ENCODE measurements at places on chromosomes 6 and 20. TPM values are rescaled to one million over a fixed set of nuclear protein-coding genes. Genes with fewer than 3 reads are reported as not detected.
A peak's percentile ranks its signal among the peaks of the same experiment; 100 is the strongest.

The STMND1 gene
- total RNA-seq, result not detected

The CYP24A1 gene
- 0.41 TPM for total RNA-seq

The NKX2-2 gene
- total RNA-seq, result 0.21 TPM

The COL9A3 gene
- total RNA-seq, result 28.1 TPM

The TAGAP gene
- total RNA-seq, result 3.6 TPM

The DAAM2 gene
- 37.2 TPM for total RNA-seq

The CRISP2 gene
- total RNA-seq, result not detected

The NMBR gene
- total RNA-seq, result not detected

The HLA-DRB5 gene
- total RNA-seq, result 0.31 TPM

The MUC21 gene
- 6.9 TPM for total RNA-seq

GRCh38 chr6:144613859-144614258 is 328.7 kb downstream of the UTRN start:
- DNase-seq, result no peak

- DNase-seq, result no peak
Observed at GRCh38 chr6:129263176-129263575, 380.2 kb downstream of the LAMA2 start.

DNA sequence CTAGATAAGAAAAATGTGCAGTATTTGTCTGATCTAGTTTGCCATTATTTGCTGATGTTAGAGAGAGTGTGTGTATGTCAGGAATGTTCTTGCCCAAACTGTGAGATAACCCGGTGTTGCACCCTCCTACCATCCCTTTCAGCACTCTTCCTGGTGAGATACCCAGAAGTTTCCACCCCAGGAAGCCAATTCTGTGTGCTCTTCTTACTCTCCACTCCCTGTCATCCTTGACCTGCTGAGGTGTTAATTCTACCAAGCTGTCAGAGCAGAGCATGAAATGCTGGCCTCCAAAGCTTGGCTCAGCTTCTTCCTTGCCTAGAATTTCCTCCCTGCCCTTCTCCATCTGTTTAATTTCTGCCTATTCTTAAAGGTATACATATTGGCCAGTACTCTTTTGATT is 237.3 kb upstream of the CNR1 start:
- DNase-seq, result no peak

GRCh38 chr6:160162030-160162566 is 40.5 kb downstream of the SLC22A1 start:
- no peak for DNase-seq

- no peak for DNase-seq
Observed at GRCh38 chr20:34445177-34446065, 70.8 kb upstream of the DYNLRB1 start.

DNA sequence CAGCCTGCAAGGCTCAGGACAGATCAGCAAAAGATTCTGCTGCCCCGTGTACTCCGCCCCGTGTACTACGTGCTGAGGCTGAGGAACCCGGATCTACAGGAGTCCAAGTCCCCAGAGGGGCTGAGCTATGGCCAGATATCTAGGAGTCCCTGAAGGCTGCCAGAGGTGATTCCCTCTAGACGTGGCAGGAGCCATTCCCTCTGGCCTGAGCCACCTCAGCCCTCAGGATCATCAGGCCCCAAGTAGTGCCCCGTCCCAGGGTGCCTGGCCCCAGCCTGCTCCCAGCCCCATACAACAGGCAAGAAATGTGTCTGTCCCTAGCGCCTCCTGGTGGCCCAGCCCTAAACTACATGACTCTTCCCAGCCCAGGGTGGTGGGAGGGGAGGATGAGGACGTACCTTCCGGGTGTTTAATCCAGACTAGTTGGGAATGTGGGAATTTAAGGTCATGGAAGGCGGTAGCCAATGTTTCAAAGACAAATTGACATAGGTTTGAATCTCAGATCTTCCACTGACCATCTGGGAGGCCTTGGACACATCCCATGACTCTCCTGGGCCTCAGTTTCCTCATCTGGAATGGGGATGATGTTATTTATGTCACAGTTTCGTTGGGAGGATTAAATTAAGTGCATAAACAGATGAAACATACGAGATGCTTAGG is 49.4 kb upstream of the PTPN1 start:
- peak; percentile 86 for DNase-seq

DNA sequence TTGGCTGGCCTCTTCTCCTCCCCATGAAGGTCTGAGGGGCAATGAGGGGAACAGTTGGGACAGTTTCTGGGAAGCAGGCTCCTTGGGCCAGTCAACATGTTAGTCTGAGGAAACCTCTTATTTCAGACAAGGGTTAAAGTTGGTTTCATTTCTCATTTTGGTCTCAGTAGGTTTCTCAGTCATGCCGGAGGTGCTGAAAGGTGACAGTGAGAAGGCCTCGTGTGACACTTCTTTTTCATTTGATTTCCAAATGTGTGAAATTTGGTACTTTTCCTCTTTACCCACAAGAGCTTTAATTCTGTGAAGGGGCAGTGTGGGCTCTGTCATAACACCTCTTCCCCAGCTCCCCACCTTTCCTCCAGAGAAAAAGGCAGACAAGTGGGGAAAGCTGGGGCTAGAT is 7.5 kb upstream of the GLP1R start:
- no peak for DNase-seq

GRCh38 chr6:25874822-25875562 is 949 bp upstream of the SLC17A3 start:
- no peak for DNase-seq

DNA sequence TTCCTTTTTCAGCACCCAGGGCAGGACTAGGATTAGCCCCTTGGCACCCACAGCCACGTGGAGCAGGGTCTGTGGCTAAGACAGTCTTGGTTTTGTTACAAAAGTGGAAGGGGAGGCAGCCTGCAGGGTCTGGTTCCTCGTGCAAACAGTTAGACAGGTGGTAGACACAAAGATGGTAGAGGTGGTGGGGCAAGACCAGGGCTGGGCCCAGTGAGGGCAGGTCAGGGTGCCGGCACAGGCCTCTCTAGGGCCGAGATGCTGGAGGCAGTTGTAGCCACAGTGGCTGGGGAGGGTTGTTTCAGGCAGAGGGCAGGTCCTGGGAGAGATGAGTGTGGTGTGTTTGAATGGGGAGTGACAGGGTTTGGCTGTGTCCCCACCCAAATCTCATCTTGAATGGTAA is 161.6 kb downstream of the SMOC2 start:
- no peak for DNase-seq

DNA sequence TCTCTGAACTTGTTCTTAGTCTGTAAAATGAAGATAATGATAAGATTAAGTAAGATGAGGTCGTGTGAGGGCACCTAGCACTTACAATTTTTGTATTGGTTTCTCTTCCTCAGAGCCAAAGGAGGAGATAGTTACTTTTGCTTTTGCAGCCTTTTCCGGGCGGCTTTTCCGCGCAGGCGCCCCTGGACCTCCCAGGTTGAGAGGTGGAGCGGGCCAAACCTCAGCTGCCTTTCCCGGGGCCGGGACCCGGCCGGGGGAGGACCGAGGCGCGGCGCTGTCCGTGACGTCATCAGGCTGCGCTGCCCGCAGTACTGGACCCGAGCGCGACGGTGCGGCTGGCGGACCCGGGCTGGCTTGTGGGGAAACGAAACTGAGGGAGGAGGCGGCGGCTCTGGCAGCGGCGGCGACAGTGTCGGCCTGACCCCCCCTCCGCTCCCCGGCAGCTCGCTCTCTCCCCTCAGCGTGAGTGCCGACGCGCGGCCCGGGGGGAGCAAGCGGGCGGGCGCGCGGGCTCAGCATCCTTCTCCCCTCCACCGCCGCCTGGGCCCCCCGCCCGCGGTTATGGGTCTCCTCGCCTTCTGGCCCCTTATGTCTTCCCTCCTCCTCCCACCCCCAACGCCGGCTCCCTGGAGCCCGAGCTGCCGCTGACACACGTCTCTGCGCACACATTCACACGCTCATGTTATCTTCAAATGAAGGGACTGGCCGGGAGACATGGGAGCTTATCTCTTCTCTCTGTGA is at the start of gene CMTR1:
Gene CMTR1 (plus strand): TSS at position 306 of the 741 bp plus-strand sequence. CDS start 2,409 bp downstream, outside the sequence.
- DNase-seq, result peak; percentile 95

DNA sequence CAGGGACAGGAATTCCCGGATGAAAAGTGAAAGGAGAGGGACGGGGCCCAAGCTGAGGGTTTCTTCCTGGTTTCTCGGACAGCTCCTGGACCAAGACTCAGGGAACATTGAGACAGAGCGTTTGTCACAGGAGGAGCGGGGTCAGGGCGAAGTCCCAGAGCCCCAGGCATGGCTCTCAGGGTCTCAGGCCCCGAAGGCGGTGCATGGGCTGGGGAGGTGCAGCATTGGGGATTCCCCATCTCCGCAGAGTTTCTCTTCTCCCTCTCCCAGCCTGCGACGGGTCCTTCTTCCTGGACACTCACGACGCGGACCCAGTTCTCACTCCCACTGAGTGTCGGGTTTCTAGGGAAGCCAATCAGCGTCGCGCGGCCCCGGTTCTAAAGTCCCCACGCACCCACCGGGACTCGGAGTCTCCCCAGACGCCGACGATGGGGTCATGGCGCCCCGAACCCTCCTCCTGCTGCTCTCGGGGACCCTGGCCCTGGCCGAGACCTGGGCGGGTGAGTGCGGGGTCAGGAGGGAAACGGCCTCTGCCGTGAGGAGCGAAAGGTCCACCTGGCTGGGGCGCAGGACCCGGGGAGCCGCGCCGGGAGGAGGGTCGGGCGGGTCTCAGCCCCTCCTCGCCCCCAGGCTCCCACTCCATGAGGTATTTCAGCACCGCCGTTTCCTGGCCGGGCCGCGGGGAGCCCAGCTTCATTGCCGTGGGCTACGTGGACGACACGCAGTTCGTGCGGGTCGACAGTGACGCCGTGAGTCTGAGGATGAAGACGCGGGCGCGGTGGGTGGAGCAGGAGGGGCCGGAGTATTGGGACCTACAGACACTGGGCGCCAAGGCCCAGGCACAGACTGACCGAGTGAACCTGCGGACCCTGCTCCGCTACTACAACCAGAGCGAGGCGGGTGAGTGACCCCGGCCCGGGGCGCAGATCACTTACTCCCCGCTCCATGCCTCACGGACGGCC is 54.6 kb upstream of the POLR1H start:
- peak; percentile 21 for DNase-seq

- DNase-seq, result peak; percentile 13
Observed at GRCh38 chr20:7703551-7703961, 236.7 kb downstream of the HAO1 start.

- DNase-seq, result no peak
Observed at GRCh38 chr20:23224806-23225205, 125.8 kb upstream of the NXT1 start.

DNA sequence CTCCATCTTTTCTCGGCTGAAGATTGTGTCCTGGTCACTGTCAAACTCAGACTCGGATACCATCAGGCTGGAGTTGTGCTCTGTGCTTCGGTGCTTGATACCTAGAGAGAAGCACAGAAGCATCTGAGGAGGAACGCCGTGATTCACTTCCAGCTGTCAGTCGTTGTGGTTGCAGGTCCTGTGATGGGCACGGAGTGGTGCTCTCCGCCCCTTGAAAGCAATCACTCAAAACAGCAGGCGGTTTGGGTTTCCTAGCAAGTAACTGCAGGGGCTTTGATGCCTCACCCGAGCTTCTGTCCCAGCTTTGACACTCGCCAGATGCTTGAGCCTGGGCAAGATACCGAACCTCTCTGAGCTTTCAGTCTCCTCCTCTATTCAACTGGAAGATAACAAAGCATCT is 52.5 kb downstream of the ALDH5A1 start:
- DNase-seq, result peak; percentile 5

- DNase-seq, result no peak
Observed at GRCh38 chr6:19167251-19167650, 669.9 kb upstream of the ID4 start.

DNA sequence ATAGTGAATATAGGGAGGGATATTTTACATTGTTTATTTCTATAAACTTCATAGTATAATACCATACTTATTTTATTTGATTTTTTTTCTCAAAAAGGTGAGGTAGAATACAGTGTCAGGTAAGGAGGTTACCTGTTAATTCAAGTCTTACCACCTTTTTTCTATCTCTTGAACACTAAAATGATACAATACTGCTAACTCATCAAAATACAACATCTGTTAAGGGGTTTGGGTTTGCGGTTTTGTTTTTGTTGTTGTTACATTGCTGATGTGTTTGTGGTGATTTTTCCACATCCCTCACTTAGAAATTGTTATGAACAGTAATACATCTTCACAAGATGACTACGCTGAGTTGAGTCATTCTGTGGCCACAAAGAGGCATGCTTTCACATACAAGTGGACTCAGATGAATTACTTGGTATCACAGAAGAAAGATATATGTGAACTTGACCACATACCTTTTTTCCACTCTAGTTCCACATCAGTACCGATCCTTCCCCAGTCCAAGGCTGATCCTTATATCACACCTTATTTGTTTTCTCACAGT is 139.4 kb upstream of the ID4 start:
- DNase-seq, result no peak

- DNase-seq, result peak; percentile 24
Observed at GRCh38 chr6:165615636-165616035, 47.4 kb downstream of the PDE10A start.

DNA sequence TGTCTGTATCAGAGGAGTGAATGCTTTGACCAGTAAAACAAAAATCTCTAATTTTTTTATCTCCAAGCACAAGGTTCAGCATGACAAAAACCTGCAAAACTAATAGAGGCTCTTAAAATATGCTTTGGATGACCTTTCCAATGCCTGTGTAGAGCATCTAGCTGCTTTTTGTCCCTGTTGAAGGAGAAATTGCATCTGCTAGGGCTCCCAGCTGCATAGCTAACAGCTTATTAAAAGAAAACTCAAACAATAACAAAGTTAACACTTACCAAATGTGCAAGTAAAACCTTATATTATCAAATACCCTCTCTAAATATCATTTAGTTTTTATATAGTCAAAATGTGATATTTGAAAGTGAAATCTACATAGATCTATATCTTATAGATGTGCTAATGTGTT is 378.6 kb downstream of the CD109 start:
- DNase-seq, result no peak

- DNase-seq, result no peak
Observed at GRCh38 chr6:107968081-107968480, 10.1 kb upstream of the SEC63 start.

DNA sequence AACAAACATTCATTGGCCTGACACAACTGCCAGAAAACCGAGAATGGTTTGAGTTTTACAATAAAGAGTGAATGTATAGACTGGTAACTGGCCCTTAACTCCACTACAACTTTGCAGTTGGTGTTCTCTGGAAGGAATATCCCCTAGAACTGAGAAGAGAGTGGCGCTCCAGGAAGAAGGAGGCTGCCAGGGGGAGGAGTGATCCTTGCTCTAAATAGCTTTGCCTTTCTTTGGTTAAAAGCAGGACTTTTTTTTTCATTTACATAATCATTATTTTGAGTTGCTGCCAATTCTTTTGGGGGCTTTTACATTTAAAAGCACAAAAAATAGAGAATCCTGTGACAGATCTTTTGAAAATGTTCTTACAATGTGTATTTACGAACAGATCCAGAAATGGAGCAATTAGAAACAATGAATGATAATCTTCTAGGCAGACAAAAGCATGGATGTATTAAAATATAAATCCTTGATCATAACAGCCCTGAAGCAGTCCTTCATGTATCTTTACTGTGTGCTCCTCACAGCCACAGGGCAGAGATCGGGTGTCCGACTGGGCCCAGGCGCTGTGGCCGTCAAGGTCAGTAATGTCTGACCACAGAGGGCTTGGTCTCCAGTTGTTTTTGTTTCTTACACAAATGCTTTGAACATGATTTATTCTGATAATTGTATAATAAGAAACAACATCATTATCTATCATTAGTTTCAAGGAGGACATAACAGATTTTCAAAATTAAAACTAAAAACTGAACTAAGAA is 612.2 kb downstream of the HDGFL1 start:
- peak; percentile 10 for DNase-seq

GRCh38 chr6:29841030-29841429 is 13.4 kb downstream of the HLA-G start:
- no peak for DNase-seq

Data from tongue (tissue), 3 donors.